ENCODE measurements at places on chromosomes 2 and 18.

DNA sequence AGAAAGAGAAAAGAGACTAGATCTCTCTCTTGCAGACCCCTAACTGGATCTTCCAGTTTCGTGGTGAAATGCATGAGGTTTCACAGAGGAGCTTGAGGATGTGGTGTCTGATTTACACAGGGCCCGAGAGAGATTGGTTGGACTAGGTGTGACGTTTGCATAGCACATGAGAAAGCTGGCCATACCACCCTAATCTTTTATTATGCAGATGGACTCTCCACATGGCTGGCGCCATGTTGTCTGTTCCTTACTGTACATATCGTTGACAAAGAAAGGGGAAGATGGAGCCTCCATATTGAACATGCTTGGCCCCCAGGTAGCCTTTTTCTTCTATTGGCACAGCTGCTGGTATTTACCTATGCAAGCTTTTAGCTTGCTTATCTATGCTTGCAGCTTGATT, 27.5 kb upstream of the PGAP1 start:
- no peak for DNase-seq

- no peak for DNase-seq
Observed at GRCh38 chr2:166230024-166230723, 102.4 kb upstream of the SCN1A start.

- no peak for DNase-seq
Observed at GRCh38 chr2:104871972-104872865, 18.3 kb downstream of the POU3F3 start.

- no peak for DNase-seq
Observed at GRCh38 chr2:218891275-218892135, 10.9 kb downstream of the WNT10A start.

DNA sequence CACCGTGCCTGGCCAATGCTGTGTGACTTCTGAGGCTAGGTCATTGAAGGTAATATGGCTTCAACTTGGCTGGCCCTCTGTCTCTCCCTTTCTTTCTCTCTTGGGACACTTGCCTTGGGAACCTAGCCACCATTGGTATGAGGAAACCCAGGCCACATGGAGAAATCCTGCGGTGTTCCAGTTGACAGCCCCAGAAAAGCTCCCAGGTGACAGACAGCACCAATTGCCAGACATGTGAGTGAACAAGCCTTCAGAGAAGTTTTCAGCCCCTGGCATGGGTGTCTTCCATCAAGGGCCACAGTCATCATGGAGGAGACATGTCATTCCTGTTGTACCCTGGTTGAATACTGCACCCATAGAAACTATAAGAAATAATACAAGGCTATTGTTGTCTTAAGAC, 186.6 kb downstream of the RAB3GAP1 start:
- no peak for DNase-seq

All from stimulated activated CD4-positive, alpha-beta T cell treated with anti-CD3 and anti-CD28 coated beads, Interleukin-2, amount 100 ng/mL, for 48 hours (primary cell).